IPS DF 6.9 (cell line): ENCODE measurements at places on chromosomes 13 and 19.

DNA sequence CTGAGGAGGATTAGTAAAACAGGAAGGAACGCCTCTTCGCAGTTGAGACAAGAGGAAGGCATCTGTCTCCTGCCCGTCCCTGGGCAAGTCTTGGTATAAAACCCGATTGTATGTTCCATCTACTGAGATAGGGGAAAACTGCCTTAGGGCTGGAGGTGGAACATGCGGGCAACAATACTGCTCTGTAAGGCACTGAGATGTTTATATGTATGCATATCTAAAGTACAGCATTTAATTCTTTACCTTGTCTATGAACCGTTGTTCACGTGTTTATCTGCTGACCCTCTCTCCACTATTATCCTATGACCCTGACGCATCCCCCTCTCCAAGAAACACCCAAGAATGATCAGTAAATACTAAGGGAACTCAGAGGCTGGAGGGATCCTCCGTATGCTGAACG, 722 bp upstream of the TIMM50 start:
- H3K4me1 ChIP-seq = 0 out of 2 replicates have a peak, but pooled peaks cover 2% of the 10 kb centered on the region
- H3K27me3 ChIP-seq = no peaks in the 10 kb centered on the region
- no peak for DNase-seq
- H3K4me3 ChIP-seq = no peak overlapping the region
- H3K36me3 ChIP-seq = peaks cover 10% of the 10 kb centered on the region

- no peak for DNase-seq
- H3K4me3 ChIP-seq = no peak overlapping the region
- no peak overlapping the region for H3K27ac ChIP-seq
- H3K4me1 ChIP-seq = no peaks in the 10 kb centered on the region
- H3K27me3 ChIP-seq = no peaks in the 10 kb centered on the region
Measured at GRCh38 chr13:50678464-50679162, 164.9 kb downstream of the DLEU7 start.

DNA sequence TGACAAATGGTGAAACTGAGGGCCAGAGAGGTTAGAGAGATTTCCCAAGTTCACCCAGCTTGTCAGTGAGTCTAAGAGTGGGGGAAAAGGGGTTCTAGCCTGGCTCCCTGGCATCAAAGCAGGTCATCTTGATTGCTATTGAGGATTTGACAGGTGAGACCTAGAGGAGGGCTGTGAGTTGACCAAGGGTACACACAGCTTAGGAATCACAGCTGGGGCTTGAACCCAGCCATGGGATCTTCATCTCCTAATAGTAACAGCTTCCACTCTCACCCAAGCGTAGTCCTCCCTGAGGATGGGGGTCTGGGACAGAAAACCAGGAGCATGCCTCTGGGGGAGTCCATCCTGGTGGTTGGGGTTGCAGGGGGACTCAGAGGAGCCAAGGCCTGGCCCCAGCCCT, 6.8 kb downstream of the CYP4F8 start:
- no peaks in the 10 kb centered on the region for H3K4me1 ChIP-seq
- no peak overlapping the region for H3K27ac ChIP-seq
- H3K27me3 ChIP-seq = no peaks in the 10 kb centered on the region

DNA sequence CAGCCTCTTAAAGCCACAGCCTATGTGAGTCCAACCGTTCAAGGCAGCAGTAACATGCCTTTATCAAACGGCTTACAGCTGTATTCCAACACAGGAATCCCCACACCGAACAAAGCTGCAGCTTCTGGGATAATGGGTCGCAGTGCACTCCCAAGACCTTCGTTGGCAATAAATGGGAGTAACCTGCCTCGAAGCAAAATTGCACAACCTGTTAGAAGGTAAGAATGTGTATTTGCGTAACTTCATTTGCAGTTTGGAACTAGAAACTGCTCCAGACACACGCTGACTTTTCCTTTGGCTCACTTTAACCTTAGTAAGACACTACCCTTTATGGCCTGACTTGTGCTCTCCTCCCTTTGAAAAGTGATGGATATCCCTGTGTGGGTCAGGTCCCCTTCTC, 63.4 kb downstream of the SLAIN1 start:
- peaks cover 5% of the 10 kb centered on the region; the same call in 1 of the 2 replicates for H3K36me3 ChIP-seq
- H3K4me3 ChIP-seq = no peak overlapping the region
- H3K4me1 ChIP-seq = no peaks in the 10 kb centered on the region; the same call in 1 of the 2 replicates
- H3K27me3 ChIP-seq = no peaks in the 10 kb centered on the region
- H3K27ac ChIP-seq = no peak overlapping the region

DNA sequence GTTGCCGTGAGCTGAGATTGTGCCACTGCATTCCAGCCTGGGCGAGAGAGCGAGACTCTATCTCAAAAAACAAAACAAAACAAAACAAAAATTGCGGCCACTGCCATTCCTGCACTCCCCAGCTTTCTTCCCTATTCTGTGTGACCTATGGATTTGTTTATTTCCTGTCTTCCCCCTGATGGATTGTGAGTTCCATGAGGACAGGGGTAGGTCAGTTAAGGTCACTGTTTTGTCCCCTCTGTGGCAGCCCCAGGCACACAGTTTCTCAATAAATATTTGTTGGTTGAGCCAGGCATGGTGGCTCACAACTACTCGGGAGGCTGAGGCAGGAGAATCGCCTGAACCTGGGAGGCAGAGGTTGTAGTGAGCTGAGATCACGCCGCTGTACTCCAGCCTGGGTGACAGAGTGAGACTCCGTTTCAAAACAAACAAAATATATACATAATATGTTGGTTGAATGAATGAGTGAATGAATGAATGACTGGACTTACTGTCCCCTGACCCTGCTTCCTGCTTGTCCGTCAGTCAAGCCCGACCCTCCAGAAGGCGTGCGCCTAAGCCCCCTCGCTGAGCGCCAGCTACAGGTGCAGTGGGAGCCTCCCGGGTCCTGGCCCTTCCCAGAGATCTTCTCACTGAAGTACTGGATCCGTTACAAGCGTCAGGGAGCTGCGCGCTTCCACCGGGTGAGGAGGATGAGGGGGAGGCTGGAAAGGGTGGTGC, 5.0 kb downstream of the EBI3 start:
- no peak for DNase-seq
- H3K27ac ChIP-seq = no peak overlapping the region
- H3K4me1 ChIP-seq = peaks cover 2% of the 10 kb centered on the region; the same call in 1 of the 2 replicates

- no peaks in the 10 kb centered on the region for H3K4me1 ChIP-seq
- no peak overlapping the region for H3K4me3 ChIP-seq
- H3K36me3 ChIP-seq = no peaks in the 10 kb centered on the region
- no peak for DNase-seq
- no peak overlapping the region for H3K27ac ChIP-seq
Measured at GRCh38 chr13:32195713-32196112, 119.5 kb downstream of the ZAR1L start.

DNA sequence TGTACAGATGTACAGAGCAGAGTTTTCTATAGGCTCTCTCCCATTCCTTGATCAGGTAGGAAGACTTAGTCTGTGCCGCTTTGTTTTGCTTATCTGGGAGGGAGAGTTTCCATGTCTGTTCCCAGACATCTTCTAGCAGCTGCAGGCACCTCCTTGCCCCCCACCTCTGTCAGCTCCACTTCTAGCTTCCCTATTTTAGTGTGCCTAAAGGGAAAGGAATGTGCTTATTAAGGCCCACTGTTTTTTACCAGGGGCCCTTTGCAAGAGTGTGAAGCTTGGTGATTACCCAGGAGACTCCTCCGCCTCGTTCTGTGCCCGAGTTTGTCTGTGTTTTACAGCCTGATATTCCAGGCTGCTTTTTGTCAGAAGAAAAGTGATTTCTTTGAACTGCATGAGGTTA, 1984.4 kb downstream of the OLFM4 start:
- no peaks in the 10 kb centered on the region for H3K27me3 ChIP-seq
- no peaks in the 10 kb centered on the region for H3K36me3 ChIP-seq
- no peak overlapping the region for H3K4me3 ChIP-seq
- no peaks in the 10 kb centered on the region for H3K4me1 ChIP-seq
- no peak for DNase-seq

- no peak for DNase-seq
- H3K27me3 ChIP-seq = no peaks in the 10 kb centered on the region; the same call in 1 of the 2 replicates
- no peak overlapping the region for H3K4me3 ChIP-seq
- no peaks in the 10 kb centered on the region for H3K36me3 ChIP-seq
Measured at GRCh38 chr19:5172859-5173630, 167.6 kb downstream of the PTPRS start.

GRCh38 chr19:3320354-3320670, 46.1 kb upstream of the NFIC start:
- no peaks in the 10 kb centered on the region for H3K4me1 ChIP-seq
- no peak overlapping the region for H3K27ac ChIP-seq
- H3K27me3 ChIP-seq = no peaks in the 10 kb centered on the region
- no peak for DNase-seq
- H3K36me3 ChIP-seq = no peaks in the 10 kb centered on the region

DNA sequence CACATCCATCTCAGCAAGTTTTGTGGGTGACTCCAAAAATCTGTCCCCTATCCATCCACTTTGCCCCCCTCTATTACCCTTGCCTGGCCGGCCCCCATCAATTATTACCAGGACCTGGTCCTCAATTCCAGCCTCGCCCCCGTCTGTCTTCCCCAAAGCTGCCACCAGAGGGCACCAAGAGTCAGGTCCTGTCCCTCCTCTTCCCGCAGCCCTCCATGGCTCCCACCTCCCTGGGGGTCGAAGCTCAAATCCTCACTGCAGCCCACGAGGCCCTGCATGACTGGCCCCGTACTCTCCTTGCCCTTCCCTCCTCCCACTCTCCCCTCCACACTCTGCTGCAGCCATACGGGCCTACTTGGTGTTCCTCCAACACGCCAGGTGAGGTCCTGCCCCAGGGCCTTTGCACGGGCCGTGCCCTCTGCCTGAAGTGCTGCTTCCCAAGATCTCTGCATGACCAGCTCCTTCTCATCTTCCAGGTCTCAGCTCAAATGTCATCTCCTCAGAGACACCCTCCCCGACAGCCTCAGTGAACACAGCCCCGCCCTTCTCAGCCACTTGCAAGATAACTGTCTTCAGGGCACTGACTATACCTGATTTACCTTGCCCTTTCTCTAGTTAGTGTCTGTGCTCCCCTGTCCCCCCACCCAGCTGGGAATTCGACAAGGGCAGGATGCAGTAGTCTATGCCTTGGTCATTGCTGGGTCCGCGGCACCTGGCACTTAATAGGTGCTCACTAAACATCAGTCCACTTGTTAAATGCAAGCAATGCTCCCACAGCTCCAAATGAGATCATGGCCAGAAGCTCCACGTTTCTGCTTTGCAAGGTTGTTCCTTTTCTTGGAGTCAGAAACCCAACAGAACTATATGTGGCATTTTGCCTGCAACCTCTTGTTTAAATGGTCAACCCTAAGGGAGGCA, 16.8 kb upstream of the SEMA6B start:
- no peak for DNase-seq
- no peak overlapping the region for H3K4me3 ChIP-seq
- 0 out of 2 replicates have a peak, but pooled peaks cover 1% of the 10 kb centered on the region for H3K4me1 ChIP-seq

GRCh38 chr13:43470610-43471009, 316.2 kb downstream of the ENOX1 start:
- no peaks in the 10 kb centered on the region for H3K4me1 ChIP-seq
- H3K27me3 ChIP-seq = no peaks in the 10 kb centered on the region
- no peak overlapping the region for H3K4me3 ChIP-seq
- no peaks in the 10 kb centered on the region for H3K36me3 ChIP-seq
- no peak overlapping the region for H3K27ac ChIP-seq
- no peak for DNase-seq

DNA sequence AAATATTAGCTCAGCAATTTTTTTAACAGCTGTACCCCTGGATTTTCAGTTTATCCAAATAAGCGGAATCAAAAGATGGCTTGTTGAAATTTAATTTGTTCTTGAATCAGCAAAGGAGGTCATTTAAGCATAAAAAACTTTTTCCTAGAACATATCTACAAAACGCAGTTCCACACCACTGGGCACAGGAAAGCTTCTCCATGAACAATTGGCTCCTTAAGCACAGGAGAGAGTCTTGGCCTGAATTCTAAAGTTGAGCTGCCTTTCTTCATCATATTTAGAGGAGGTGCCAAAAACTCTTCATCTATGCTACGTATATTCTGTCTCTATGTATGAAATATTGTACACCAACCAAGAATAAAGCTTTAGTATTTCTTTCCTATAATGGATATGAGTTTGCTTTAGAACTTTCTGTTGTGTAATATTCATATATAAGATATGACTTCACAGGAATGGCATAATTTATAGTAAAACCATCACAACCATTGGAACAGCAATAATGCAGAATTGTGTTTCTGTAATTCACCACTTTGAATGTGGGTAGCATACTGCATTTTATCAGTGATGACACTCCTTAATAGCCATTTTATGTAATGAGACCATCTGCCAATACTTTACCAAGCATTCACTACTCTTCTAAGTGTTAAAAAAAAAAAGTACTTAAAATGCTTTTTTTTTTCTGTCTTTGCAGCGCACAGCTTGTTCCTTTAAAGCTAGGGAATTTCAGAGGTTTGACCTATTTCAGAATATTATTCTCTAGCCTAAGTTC, 263.7 kb downstream of the SLITRK6 start:
- H3K27me3 ChIP-seq = no peaks in the 10 kb centered on the region
- no peak overlapping the region for H3K27ac ChIP-seq
- DNase-seq = no peak
- H3K4me3 ChIP-seq = no peak overlapping the region
- H3K4me1 ChIP-seq = no peaks in the 10 kb centered on the region

GRCh38 chr13:85737952-85738351, 61.3 kb downstream of the SLITRK6 start:
- no peak for DNase-seq
- no peaks in the 10 kb centered on the region for H3K4me1 ChIP-seq
- H3K36me3 ChIP-seq = no peaks in the 10 kb centered on the region
- H3K27ac ChIP-seq = no peak overlapping the region

DNA sequence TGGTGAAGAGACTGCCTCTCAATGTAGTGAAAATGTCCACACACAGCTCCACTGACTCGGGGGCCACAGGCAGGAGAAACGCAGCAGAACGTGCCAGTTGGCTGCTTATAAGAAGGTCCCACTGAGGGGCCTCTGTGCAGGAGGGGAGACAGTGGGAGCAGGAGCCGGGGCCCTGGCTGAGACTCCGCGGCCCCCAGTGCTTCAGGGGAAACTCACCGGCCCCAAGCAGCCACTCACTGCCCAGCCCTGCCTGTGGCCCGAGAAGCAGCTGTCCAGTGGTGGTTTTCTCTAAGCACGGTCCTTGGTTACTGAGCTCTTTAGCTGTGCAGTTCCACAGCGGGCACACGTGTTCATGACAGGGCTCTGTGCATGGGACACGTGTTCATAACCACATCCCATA, 91.9 kb upstream of the MCF2L start:
- H3K27me3 ChIP-seq = no peaks in the 10 kb centered on the region
- no peak overlapping the region for H3K4me3 ChIP-seq
- H3K4me1 ChIP-seq = no peaks in the 10 kb centered on the region; the same call in 1 of the 2 replicates
- DNase-seq = no peak
- no peak overlapping the region for H3K27ac ChIP-seq
- peaks cover 28% of the 10 kb centered on the region for H3K36me3 ChIP-seq

DNA sequence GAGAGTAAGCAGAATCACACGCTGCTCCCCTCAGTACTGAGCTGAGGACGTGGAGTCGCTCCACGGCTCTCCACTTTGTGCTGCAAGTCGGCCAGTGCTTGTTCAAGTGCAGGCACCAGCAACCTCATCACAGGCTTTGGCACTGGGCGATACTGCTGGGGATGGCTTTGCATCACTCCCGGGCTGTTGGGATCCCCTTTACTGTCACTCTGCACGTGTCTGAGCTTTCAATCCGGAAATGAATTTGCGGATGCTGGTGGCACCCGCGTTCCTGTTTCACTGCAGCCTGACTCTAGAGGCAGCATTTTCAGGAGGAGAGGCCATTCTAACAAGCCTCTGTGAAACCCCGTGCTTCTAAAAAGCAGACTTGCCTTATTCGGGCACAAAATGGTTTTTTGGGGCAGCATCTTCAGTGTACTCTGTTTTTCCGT, 19.1 kb downstream of the SMARCA4 start:
- no peak overlapping the region for H3K4me3 ChIP-seq
- H3K27ac ChIP-seq = no peak overlapping the region
- H3K27me3 ChIP-seq = no peaks in the 10 kb centered on the region
- H3K4me1 ChIP-seq = no peaks in the 10 kb centered on the region
- peaks cover 10% of the 10 kb centered on the region for H3K36me3 ChIP-seq

- H3K27ac ChIP-seq = no peak overlapping the region
- peaks cover 1% of the 10 kb centered on the region; the same call in 1 of the 2 replicates for H3K4me1 ChIP-seq
- DNase-seq = no peak
- no peaks in the 10 kb centered on the region for H3K36me3 ChIP-seq
- H3K4me3 ChIP-seq = no peak overlapping the region
Measured at GRCh38 chr13:97883396-97883795, 70.1 kb upstream of the IPO5 start.
